Uterus (tissue), 4 donors: ENCODE measurements at places on chromosomes 13 and 19. TPM values are rescaled to one million over a fixed set of nuclear protein-coding genes. Genes with fewer than 3 reads are reported as not detected.

- no peak overlapping the region for H3K4me3 ChIP-seq
- no peak for DNase-seq
- H3K36me3 ChIP-seq: no peaks in the 10 kb centered on the region
- no peak overlapping the region for H3K27ac ChIP-seq
- H3K27me3 ChIP-seq: no peaks in the 10 kb centered on the region
Measured at GRCh38 chr19:45790942-45791341, 1.7 kb downstream of the DMWD start.

Gene ERICH6B
- not detected for total RNA-seq

Gene MCEMP1
- total RNA-seq: not detected

GRCh38 chr19:16031872-16032200 lies 44.5 kb upstream of the TPM4 start:
- no peaks in the 10 kb centered on the region for H3K27me3 ChIP-seq
- no peaks in the 10 kb centered on the region for H3K36me3 ChIP-seq
- no peaks in the 10 kb centered on the region for H3K4me1 ChIP-seq
- DNase-seq: no peak
- no peak overlapping the region for H3K4me3 ChIP-seq

GRCh38 chr13:46964789-46965527 lies 68.1 kb upstream of the HTR2A start:
- no peak overlapping the region for H3K27ac ChIP-seq
- no peaks in the 10 kb centered on the region for H3K4me1 ChIP-seq

Gene CYP2A7
- total RNA-seq: not detected

DNA sequence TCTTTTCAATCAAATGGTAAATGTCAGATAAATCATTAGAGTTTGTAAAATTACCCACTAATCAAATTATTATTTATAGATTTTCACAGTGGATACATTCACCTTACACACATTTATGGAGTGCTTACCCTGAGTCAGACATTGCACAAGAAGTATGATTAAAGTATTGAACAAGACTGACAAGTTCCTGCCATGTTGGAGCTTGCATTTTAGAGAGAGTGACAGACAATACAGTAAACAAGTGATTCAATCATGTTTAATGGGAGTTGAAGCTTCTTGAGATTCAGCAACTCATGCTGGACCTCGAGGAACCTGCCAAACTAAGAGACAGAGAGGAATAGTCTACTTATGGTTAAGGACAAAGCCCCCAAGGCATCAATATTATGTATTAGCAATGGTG lies 487.8 kb downstream of the PCDH17 start:
- H3K4me1 ChIP-seq: no peaks in the 10 kb centered on the region
- H3K36me3 ChIP-seq: no peaks in the 10 kb centered on the region
- no peak overlapping the region for H3K27ac ChIP-seq
- H3K27me3 ChIP-seq: no peaks in the 10 kb centered on the region

Gene FUT2
- total RNA-seq: not detected

DNA sequence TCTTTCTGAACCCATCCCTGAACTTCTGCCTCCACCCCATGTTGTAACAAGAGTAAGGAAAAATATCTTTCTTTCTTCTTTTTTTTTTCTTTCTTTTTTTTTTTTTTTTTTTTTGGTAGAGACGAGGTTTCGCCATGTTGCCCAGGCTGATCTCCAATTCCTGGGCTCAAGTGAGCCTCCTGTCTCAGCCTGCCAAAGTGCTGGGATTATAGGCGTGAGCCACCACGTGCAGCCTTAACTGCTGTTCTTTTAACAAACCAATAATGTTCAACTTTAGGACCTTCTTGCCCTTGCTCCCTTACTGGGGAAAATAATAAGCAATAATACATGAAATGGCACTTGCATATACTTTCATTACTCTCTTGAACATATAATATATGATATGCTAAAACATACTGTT lies 19.6 kb downstream of the GPR183 start:
- no peak for DNase-seq
- no peaks in the 10 kb centered on the region for H3K27me3 ChIP-seq
- H3K4me3 ChIP-seq: no peak overlapping the region
- H3K4me1 ChIP-seq: no peaks in the 10 kb centered on the region
- no peak overlapping the region for H3K27ac ChIP-seq
- H3K36me3 ChIP-seq: no peaks in the 10 kb centered on the region

Gene KRTDAP
- not detected for total RNA-seq

DNA sequence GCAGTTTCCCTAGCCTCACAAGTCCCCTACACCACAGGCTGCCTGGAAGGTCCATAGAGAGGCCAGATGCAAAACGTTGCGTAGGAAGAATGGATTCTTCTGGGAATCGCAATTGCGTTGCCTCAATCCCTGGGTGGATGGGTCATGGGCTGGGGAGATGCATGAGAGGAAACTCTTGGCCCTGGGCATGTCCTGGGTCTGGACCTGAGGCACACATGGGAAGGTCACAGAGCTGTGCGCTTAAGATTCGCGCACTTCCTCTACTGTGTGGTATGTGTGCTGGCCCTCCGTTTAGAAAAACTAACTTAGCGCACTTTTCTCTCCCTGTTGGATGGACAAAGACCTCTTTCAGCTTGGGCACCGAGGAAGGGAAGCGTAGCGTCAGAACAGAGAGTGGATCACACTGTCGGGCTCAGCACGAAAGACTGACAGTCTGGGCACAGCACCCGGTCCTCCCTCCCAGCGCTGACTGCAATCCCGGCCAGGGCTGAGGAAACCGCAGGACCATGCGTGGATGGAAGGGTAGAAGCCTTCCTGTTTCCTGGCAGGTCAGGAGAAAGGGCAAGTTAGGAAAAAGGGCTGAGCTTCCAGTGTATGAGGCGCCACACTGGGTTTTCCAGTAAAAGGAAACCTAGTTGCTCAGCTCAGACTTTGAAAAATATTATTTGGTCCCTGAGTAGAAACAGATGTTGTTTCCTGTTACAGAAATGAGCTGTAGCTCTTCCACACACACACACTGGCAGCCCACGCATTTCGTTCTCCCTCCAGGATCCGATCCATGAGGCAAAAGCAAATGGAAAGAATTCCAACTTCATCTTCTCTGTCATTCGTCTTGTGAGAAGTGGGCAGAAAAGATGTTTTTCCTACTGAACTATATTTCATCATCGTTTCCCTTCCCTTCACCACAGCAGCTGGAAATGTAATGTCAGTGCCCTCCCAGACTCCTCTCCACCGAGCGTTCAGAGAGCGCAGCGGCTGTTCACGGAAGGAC lies 86.0 kb downstream of the ING1 start:
- H3K36me3 ChIP-seq: no peaks in the 10 kb centered on the region
- H3K4me1 ChIP-seq: no peaks in the 10 kb centered on the region
- H3K27me3 ChIP-seq: no peaks in the 10 kb centered on the region
- H3K4me3 ChIP-seq: peak overlapping the region; percentile 28

DNA sequence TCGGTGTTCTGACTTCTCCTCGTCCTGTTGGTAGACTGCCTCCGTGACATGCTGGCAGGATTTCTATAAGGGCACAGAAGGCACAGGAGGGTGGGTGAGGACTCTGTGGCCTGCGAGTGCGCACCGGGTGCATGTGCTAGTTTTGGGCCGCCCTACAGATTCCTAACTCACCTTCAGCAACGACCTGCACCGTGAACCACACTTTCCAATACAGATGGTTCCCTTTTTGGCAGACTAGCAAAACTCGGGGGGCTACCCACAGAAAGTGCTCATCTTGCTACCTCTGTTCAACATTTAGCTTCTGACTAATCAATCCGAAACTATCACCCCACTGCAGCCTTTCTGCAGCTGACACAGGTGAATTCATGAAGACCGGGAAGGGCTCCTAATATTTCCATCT lies 14.1 kb upstream of the AMER2 start:
- H3K36me3 ChIP-seq: no peaks in the 10 kb centered on the region
- DNase-seq: no peak
- no peaks in the 10 kb centered on the region for H3K4me1 ChIP-seq
- H3K4me3 ChIP-seq: no peak overlapping the region

GRCh38 chr19:5356918-5357317 lies 16.3 kb upstream of the PTPRS start:
- no peaks in the 10 kb centered on the region for H3K4me1 ChIP-seq
- H3K27ac ChIP-seq: no peak overlapping the region
- no peaks in the 10 kb centered on the region for H3K27me3 ChIP-seq
- H3K36me3 ChIP-seq: no peaks in the 10 kb centered on the region

Gene GAPDHS
- total RNA-seq: not detected

DNA sequence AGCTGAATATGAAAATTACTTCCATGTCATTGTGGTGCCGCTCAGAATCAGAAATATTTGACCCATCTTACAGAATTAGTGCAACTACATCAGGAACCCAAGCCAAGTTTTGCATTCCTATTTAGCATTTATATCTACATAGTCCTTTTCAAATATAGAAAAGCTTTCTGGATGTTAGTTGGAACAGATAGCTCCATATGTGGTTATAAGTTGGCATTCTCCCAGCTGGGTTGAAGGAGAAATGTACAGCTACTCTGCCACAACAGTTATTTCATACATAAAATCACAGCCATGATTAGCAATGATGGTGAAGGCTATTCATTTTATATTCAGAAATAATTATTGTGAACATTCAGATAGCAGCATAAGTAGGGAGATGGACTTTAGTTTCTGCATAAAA lies 28.2 kb downstream of the HPN start:
- no peak overlapping the region for H3K4me3 ChIP-seq
- H3K27me3 ChIP-seq: no peaks in the 10 kb centered on the region
- H3K4me1 ChIP-seq: no peaks in the 10 kb centered on the region

Gene BEST2
- total RNA-seq: not detected

Gene CRX
- total RNA-seq: not detected

DNA sequence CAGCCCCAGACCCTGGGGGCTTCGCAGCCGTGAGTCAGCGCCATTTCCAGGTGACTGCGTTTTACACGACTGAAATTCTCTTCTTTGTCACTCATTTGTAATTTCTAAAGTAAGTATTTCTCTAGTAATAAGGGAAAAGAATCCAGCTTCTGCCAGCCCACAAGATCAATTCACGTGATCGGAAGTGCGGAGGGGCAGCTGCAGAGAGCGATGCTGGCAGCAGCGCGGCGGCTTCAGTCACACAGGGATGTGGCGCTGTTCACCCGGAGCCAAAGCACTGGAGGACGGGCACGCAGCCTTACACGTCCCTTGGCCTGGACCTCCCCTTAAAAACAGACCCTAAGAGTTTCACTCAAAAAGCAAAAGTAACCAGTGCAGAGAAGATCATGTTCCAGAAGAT lies 18.4 kb downstream of the GRTP1 start:
- H3K27me3 ChIP-seq: no peaks in the 10 kb centered on the region
- H3K4me1 ChIP-seq: no peaks in the 10 kb centered on the region
- no peak overlapping the region for H3K27ac ChIP-seq

Gene MCF2L
- total RNA-seq: 33.5 TPM

DNA sequence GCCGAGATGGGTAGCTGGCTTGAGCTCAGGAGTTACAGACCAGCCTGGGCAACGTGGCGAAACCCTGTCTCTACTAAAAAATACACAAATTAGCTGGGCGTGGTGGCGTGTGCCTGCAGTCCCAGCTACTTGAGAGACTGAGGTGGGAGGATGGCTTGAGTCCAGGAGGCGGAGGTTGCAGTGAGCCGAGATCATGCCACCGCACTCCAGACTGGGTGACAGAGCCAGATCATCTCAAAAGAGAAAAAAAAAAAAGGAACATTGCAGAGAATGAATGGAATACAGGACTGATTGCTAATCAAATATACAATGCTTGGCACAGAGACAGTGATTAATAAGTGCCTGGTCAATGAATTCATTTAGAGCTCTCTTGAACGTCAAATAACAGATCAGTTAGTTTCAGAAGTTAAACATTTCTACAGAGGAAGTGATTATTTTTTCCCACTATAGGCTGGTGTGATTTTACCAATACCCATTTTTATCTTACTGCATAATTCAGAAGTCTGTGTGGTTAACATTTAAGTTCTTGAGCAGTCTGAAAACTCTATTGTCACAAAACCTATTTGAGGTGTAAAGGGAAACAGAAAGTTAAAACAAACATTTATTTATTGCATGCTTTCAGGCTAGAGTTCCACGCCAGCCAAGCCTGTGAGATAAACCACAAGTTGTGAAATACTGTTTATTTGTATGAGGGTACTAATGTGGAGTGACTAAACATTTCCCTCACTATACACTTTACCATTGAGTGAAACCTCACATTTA lies 7.7 kb upstream of the TBC1D4 start:
- H3K27ac ChIP-seq: no peak overlapping the region
- H3K4me3 ChIP-seq: no peak overlapping the region
- DNase-seq: no peak
- no peaks in the 10 kb centered on the region for H3K36me3 ChIP-seq

- no peaks in the 10 kb centered on the region for H3K27me3 ChIP-seq
- H3K4me3 ChIP-seq: no peak overlapping the region
- H3K36me3 ChIP-seq: no peaks in the 10 kb centered on the region
Measured at GRCh38 chr19:29966588-29967249, 24.7 kb downstream of the URI1 start.

GRCh38 chr19:29489172-29489951 lies 36.4 kb upstream of the VSTM2B start:
- no peak overlapping the region for H3K27ac ChIP-seq
- H3K27me3 ChIP-seq: no peaks in the 10 kb centered on the region
- no peak for DNase-seq
- no peak overlapping the region for H3K4me3 ChIP-seq

GRCh38 chr19:49677231-49677900 lies at the start of gene PRMT1:
Gene PRMT1 (plus strand): TSS chr19:49677271. CDS start chr19:49677281, 10 bp downstream.
- H3K27ac ChIP-seq: peak within 1 kb of the TSS; percentile 95
- no peaks in the 10 kb centered on the region for H3K27me3 ChIP-seq
- no peaks in the 10 kb centered on the region for H3K4me1 ChIP-seq
- H3K36me3 ChIP-seq: no peaks in the 10 kb centered on the region
- peak within 1 kb of the TSS; percentile 86 for H3K4me3 ChIP-seq

DNA sequence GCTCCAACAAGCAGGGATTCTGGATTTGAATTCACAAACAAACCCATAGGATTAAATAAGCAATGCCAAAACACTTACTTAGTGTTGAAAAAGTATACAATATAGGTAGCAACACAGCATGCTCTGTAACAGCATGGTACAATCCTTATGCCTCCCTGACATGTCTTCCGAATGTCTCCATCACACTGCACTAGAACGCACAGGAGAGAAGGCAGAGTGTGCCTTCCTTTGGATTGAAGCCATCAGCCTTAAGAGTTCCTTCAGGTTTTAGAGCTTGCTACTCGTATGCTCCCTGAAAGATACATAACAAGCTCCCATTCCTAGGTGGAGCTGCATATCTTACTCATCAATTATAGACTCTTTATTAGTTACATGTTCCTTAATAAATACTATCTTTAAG lies 1573.9 kb upstream of the PRR20A start:
- H3K36me3 ChIP-seq: no peaks in the 10 kb centered on the region
- DNase-seq: no peak
- no peaks in the 10 kb centered on the region for H3K27me3 ChIP-seq
